ENCODE measurements at places on chromosomes 2 and 18.

DNA sequence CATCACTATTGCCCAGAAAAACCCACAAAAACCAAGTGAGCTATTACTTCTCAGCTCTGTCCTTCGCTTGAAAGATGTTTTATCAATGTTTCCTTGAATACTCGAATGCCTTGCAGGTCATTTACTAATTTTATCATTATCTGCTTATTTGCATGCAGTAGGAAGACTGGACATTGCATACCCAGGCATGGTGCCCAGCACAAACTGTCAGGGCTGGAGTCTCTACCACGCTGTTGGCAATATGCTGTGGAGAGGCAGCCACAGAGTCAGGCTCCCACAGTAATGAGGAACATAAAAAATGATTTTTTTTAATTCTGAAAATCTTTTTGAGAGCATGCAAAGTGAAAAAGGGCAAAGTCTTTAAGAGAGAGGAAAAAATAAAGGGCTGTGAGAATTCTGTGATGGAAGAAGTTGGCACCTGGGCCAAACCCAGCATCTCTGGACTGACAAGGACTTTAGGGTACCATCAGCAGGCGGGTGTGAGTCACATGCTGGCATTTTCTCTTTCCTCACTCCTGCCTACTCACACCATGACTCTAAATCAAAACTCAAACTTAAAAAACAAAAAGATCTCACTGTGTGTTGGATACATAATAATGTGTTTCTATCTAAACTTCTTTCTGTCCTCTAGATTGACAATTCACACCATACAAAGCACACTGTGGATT lies 709.8 kb upstream of the FANCL start:
- no peak for DNase-seq

DNA sequence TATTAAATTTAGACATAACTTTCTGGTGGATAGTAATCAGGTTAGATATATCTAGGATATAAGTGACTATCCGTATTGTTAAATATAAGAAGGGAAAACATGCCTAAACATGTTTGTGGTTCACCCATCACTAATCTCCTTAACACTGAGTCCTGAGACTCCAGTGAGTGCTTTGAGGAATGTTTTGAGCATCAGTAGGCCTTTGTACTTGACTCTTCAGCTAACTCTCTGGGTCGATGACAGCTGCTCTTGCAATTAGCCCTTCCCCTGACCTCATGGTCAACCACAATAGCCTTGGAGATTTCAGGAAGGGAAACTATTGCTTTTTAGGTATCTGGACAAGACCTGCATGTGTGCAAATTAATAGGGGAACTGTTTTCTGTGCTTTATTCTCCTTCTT lies 716.8 kb downstream of the EPHA4 start:
- DNase-seq: no peak

GRCh38 chr18:62715436-62715758 lies at the start of gene PHLPP1:
TSS of gene PHLPP1 (plus strand) at chr18:62715541. CDS start at chr18:62715684, 143 bp downstream.
- no peak for DNase-seq

DNA sequence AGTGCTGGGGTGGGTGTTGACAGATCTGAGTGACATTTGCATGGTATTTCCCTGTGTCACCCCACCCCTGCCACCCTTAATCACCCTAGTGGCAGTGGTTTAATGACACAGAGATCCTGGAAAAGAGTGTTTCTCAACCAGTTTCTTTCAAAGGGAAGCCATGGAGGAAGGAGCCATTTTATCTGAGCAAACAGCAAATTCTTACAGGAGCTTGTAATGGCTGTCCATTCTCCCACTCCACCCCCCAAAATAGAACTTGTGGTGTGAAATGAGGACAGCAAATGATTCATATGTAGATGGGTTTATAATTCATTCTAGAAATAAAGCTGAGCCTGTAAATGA lies 51.5 kb downstream of the CDC42EP3 start:
- no peak for DNase-seq

DNA sequence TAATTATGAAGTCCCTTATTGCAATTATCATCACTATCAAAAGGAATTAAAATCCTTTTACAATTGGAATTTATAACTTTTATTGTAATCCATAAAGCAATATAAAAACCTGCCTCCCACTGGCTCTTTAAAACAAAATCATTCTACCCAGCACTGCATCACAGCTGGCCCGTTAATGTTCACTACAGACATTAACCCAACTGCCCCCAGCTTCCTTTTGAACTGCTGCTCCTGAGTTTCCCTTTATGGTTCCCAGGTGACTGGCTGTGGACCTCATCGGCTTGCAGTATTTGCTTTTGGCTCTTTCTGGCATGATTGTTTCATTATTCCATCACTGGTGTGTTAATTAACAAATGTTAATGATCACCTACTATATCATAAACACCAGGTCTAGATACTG lies 535.6 kb downstream of the THSD7B start:
- no peak for DNase-seq

DNA sequence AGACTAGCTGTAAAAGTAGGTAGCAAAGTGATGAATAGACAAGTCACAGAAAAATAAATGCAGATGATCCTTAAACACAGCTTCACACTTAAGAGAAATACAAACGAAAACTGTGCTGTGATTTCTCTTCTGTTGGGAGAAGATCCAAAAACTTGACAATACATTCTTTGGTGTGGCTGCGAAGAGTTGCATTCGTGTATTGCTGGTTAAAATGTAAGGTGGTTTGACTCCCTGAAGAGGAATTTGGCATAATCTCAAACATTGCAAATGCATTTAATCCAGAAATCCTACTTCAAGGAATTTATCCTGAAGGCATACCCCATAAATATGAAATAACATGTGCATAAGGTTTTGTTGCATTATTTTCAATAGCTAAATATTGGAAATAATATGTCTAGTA lies 7.1 kb downstream of the CCNYL1 start:
- DNase-seq: no peak

GRCh38 chr2:189613077-189613636 lies 32.6 kb upstream of the SLC40A1 start:
- no peak for DNase-seq

GRCh38 chr2:128435576-128436478 lies 117.2 kb upstream of the HS6ST1 start:
- DNase-seq: no peak

DNA sequence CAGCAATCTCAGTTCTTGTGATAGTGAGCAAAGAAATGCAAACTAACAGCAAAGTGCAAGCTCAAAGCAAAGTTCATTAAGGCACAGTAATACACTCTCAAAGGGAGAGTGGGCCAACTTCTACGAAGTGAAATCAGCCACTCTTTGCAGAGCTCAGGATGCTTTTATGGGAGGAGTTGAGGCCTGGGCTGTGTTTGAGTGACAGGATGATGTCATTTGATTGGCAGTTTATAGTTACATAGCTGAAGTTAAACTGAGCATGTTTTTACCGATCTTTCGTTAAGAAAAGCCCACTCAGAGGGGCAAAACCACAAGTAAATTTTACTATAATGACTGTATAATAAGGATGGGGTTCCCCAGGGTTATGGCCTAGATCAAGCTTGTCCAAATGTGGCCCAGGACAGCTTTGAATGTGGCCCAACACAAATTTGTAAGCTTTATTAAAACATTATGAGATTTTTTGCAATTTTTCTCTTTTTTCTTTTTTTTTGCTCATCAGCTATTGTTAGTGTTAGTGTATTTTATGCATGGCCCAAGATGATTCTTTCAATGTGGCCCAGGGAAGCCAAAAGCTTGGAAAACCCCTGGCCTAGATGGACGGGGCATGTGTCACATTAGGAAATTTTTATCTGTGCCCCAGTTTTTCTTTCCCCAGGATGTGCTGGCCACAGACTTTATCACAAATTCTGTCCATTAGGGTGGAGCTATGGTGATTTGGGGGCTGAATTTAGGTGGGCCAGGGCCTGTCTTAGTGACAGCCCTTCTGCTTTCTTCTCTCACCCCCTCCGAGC lies 8.3 kb upstream of the DNAH7 start:
- DNase-seq: no peak

DNA sequence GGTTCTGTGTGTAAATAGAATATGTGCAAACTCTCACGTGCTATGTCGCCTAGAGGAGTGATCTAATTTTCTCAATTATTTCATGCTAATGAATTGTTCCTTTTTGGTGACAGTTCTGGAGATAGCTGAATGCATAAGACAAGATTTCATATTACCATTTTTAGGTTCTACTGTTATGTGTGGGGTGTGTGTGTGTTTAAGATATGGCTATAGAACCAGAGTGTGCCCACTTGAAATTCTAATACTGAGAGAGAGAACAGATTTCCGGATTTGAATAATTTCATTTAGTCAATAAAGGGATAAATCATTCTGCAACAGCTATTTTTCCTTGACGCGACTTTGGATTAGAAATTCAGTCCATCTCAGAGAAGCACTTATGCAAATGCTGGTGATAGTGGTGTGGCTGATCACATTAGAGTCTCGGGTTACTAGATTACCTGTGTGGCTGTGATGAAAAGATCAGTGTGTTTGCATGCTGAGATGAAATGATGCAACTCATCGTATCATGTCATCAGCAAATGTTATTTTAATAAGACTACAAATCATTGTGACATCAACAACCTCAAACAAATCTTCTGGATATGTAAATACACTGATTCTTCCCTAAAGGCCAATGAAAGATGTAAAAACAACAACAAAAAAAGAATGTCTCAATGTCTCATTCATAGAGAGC lies 415.9 kb downstream of the EPHA4 start:
- DNase-seq: no peak

- DNase-seq: no peak
Measured at GRCh38 chr18:48551100-48551499, 12.3 kb downstream of the CTIF start.

- DNase-seq: no peak
Measured at GRCh38 chr2:236794176-236794957, 224.7 kb downstream of the ACKR3 start.

DNA sequence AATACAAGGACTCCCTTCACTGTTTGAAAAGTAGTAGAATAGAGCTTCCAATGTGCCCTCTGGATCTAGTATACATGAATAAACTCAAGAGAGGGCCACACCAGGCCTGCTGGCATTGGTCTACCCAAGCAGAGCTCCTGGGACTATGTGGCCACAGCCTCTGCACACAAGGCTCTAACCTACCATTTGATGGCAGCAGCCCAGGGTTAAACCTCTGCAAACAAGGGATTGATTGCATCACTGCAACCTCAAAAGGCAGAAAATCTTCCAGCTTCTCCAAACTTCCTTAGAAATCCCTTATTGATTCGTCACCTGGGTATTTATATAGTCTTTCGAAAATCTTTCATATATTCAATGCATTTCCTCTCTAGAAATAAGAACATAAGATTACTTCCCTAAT lies 147.6 kb upstream of the SETBP1 start:
- no peak for DNase-seq

DNA sequence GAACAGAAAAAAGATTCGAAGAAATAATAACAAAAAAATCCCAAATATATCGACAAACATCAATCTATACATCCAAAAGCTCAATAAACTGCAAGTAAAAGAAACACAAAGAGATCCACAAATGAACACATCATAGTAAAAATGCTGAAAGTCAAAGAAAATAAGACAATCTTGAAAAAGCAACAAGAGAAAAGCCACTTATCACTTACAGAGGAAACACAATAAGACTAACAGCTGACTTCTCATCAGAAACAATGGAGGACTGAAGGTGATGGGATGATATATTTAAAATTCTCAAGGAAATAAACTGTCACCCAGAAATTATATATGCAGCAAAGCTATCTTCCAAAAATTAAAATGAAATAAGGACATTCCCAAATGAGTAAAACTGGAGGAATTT lies 140.3 kb downstream of the NDUFA10 start:
- DNase-seq: no peak
